ENCODE measurements at places on chromosomes 1 and 21.

DNA sequence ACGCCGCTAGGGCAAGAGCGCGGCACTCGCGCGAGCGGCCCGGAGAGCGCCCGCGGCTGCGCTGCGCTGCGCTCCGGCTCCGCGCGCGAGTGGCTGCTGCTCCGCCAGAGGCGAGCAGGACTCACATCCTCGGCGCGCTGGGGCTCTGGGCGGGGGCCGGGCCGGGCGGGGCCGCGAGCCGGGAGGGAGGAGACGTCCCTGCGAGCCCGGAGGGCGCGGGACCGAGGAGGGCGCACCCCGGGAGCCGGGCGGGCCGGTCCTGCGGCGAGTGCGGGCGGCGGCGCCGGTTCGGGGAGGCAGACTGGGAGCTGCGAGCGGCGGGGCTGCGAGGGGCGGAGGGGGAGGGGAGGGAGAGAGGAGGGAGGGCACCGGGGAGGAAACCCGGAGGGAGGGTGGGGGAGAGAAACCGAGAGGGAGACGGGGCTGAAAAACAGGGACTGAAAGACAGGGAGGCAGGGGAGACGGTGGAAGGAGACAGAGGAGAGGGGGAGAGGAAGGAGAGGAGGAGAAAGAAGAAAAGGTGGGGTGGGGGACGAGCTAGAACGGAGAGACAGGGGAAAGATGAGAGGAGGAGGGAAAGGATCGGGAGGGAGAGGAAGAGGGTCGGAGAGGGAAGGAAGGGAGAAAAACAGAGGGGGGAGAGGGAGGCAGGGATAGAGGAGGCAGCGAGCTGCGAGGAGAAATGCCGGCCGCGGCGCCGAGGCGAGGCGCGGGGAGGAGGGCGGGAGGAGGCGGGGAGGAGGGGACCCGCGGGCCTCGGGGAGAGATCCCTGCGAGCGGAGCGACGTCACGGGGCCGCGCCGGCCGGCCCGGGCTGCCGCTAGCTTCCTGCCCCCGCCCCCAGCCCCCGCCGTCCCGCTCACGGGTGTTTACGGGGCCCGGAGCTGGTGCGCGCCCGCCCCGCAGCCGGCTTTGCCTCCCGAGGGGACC lies at the start of gene CAMK2N1:
Gene CAMK2N1 (minus strand): TSS at position 684 of the 930 bp plus-strand sequence. CDS start 831 bp downstream, outside the sequence.
- DNase-seq = peak; percentile 33

DNA sequence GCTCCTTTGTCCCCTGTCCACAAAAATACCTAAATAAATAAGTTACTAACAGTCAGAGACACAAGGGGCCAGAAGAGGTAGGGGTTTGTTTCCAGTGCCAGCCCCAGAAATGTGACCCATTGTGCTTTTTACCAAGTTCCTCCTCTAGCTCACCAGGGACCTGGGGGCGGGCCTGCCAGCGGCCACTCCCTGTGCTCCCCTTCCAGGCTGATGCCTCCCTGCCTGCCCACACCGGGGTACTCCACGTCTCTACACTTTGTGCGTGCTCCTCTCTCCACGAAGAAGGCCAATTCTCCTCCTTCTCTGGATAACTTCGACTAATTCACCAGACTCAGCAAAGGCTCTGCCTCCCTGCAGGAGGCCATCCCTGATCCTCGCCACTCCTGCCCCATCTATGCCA lies 72.1 kb downstream of the BCAR3 start:
- no peak for DNase-seq

DNA sequence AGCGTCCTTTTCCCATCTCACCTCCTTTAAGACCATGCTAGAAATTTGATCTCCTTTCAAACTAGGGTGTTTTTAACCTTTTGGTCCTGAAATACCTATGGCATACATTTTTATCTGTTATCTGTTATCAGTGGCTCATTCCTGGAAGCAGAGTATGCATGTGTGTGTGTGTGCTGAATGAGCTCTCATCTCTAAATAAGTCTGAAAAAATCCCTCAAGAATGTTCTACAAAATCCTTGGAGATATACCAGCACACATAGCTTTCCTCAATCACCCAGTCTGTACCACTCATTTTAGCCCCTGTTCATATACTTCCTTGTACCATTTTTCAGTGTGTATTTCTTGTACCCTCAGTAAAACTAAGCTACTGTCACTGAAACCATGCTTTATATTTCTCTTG lies 6.0 kb upstream of the DARS2 start:
- no peak for DNase-seq

- no peak for DNase-seq
These were observed 8.5 kb upstream of the FYB2 start for GRCh38 chr1:56827711-56828110.

Data from NCI-H1092 treated with DMSO at 0.1 percent for 48 hours (cell line).